ENCODE measurements at places on chromosomes 16 and 17. TPM values are rescaled to one million over a fixed set of nuclear protein-coding genes. Genes with fewer than 3 reads are reported as not detected.

DNA sequence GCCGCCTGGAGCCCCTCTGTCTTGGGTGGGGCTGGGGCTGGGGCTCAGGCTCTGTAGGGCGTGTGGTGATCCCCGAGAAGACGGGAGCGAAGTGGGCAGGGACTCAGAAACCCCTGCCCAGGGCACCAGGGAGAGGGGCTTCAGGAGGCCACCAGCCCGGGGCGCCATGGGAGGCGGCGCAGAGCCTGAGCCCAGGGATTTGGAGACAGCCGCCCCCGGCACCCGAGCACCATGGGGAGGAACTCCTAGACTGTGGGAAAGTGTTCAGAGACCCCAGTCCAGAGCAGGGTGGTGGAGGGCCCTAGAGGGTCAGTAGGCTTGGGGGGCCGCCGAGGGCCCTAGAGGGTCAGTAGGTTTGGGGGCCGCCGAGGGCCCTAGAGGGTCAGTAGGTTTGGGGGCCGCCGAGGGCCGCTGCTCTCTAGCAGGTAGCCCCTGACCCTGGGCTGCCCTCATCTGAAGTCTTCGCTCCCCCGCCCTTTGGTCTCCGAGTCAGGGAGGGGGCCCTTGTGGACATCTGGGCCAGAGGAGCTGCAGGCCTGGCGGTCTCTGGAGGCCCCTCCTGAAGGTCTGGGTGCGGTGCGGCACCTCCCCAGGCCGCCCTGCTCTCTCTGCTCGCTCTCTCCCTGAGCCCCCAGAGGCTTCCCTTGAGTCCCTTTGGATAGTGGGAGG, 734 bp downstream of the ARHGDIG start:
- DNase-seq: no peak
- H3K4me3 ChIP-seq: no peak overlapping the region
- peaks cover 3% of the 10 kb centered on the region for H3K27me3 ChIP-seq
- H3K27ac ChIP-seq: no peak overlapping the region

DNA sequence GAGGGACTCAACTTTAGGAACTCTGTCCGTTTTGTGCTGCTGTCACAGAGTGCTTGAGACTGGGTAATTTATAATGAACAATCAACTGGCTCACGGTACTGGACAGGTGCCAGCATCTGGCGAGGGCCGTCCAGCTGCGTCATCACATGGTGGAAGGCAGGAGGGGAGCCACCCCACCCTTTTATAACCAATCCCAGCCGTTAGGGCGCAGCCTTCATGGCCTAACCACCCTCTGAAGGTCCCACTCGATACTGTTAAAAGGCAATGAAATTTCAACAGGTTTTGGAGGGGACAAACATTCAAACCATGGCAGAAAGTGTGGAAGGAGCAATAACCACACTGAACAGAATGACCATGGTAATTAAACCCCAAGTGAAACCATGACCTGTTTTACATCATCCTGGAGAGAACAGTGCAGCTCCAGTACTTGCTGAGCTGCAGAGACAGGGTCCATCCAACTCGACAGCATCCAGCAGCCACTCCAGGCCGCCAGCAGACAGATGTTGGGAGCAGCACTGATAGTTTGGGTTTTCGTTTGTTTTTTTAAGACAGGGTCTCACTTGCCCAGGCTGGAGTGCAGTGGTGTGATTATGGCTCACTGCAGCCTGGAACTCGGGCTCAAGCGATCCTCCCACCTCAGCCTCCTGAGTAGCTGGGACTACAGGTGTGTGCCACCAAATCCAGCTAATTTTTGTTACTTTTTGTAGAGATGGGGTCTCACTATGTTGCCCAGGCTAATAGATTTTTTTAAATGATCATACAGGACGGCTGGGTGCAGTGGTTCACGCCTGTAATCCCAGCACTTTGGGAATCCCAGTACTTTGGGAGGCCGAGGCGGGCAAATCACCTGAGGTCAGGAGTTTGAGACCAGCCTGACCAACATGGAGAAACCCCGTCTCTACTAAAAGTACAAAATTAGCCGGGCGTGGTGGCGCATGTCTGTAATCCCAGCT, 11.0 kb downstream of the CHMP6 start:
- no peak overlapping the region for H3K27ac ChIP-seq
- DNase-seq: peak; percentile 78
- H3K4me1 ChIP-seq: peaks cover 8% of the 10 kb centered on the region

Gene PDILT
- not detected for total RNA-seq

Gene FOXC2
- total RNA-seq: not detected

DNA sequence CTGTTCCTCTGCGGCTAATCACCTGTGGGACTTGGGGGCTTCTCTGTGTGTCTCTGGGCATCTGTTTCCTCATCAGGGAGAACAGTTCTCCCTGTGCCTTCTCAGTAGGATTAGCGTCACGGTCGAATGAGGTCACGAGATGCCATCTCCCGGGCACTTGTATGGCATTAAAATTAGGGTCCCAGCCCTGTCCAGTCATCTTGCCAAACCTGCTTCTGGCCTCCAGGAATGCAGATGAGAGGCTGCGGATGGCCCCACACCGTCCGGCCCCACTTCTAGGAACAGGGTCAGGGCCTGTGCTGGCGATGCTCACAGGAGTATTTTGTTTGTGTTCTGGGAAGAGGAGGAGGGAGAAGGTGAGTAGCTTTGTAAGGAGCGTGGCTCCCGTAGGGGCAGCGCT, 58.5 kb downstream of the OR1D5 start:
- no peak for DNase-seq
- peak overlapping the region; percentile 90 for H3K27ac ChIP-seq
- H3K27me3 ChIP-seq: no peaks in the 10 kb centered on the region
- no peaks in the 10 kb centered on the region for H3K36me3 ChIP-seq

Gene BAHCC1
- 34.1 TPM for total RNA-seq

- no peak for DNase-seq
- peaks cover 38% of the 10 kb centered on the region for H3K4me1 ChIP-seq
- H3K4me3 ChIP-seq: peak overlapping the region; percentile 24
- H3K36me3 ChIP-seq: no peaks in the 10 kb centered on the region
- peak overlapping the region; percentile 98 for H3K27ac ChIP-seq
- no peaks in the 10 kb centered on the region for H3K27me3 ChIP-seq
Observed at GRCh38 chr17:78882540-78883088, 20.4 kb downstream of the CEP295NL start.

DNA sequence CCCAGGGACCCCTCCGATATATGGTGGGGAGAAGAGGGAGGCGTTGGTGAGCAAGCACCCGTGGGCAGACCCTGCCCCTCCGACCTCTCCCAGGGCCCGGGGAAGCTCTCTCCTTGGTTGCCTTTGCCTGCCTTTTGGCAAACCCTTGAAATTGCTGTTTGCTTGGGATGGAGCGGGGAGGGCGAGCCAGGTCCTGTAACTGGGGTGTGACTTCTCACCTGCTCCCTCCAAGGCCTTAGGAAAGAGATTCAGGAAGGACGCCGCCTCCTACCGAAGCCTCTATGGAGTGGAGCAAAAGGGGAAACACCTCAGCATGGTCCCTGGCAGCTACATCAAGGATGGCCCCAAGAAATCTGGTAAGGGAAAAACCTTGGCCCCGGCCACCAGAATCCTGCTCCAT, 4.6 kb downstream of the C16orf78 start:
- H3K36me3 ChIP-seq: no peaks in the 10 kb centered on the region
- H3K27ac ChIP-seq: no peak overlapping the region
- no peaks in the 10 kb centered on the region for H3K27me3 ChIP-seq
- H3K4me3 ChIP-seq: no peak overlapping the region
- no peaks in the 10 kb centered on the region for H3K4me1 ChIP-seq

DNA sequence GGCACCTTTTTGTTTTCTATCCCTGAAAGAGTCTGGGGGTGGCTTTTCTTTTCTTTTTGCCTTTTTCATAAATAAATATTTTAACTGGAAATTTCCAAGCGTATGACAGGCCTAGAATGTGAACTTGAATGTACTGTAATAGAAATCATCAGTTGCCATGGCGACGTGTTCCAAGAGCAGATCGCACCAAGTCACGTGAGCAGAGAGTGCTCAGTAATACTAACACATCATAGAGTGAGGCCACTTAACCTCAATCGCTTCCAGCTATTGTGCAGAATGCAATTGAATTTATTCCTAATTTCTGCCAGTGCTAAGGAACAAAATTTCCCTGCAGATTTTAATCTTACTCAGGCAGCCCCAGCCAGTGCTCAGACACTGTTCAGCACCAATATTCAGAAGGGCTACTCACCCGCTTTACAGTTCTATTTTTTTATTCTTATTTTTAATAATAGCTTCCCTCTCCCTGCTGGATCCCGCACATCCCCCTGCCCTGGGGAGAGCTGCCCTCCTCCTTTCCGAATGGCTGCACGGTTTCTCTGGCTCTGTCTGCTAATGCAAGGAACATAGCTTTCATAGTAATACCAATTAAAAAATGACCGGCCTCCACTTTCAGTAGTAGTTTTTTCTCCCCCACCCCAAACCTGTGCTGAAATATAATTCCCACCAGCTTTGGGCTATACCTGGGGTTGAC, 26.2 kb upstream of the PMFBP1 start:
- no peak for DNase-seq
- H3K36me3 ChIP-seq: no peaks in the 10 kb centered on the region
- no peak overlapping the region for H3K27ac ChIP-seq
- H3K4me3 ChIP-seq: no peak overlapping the region
- no peaks in the 10 kb centered on the region for H3K27me3 ChIP-seq

Gene SLC13A2
- not detected for total RNA-seq

Gene ULK2
- total RNA-seq: 25.9 TPM

DNA sequence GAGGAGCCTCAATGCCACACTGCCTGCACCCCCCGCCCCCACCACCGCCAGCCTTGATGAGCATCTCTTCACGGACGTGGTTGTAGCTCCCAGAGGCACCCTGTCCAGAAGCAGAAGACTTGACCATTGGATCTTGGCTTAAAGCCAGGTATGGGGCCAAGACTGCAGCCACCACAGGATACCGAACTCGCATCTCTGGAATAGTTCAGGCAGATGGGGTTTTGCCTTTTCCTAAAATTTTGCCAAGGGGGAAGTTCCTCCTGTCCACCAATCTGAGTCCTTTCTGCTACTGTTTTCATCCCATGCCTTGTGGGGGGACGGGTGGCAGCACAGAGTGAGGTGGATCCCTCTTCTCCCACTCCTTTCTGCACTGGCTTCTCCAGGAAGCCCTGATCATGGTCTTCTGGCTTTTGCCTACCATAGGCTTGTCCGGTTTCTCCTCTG, 939 bp downstream of the CORO6 start:
- DNase-seq: no peak
- H3K4me3 ChIP-seq: peak overlapping the region; percentile 47
- H3K27ac ChIP-seq: no peak overlapping the region
- H3K27me3 ChIP-seq: peaks cover 11% of the 10 kb centered on the region
- H3K4me1 ChIP-seq: peaks cover 14% of the 10 kb centered on the region
- no peaks in the 10 kb centered on the region for H3K36me3 ChIP-seq

DNA sequence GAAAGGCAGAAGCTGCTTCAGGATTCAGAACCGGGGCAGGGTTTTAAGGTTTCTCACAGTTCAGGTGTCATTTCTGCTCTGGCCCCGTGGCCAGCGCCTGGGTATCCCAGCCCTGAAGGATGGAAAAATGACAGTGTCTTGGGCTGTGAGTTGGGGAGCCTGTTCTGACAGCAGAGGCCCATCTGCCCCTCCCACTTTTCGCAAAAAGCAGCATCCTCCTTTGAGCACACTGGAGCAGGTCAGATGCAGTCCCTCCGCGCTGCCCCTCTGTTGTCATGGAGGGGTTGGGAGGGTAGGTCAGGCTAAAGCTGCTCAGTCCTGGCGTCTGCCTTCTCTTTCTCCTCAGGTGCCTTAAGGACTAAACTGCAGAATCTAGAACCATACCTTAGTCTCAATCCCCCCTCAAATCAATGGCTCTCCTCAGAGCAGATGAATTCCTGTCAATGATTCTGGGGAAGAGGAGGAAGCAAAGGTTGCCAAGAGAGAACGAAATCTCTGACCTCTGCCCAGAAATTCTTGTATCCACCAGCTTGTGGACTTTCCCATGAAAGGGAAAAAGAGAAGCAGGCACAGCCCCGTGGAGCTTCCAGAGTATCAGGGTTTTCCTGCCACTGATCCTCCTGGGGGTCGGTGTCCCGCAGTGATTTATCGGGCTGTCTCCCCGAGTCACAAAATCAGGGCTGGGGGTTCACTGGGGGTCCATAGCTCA, 7.3 kb downstream of the NEUROD2 start:
- no peak overlapping the region for H3K4me3 ChIP-seq
- H3K27me3 ChIP-seq: peaks cover 91% of the 10 kb centered on the region
- no peaks in the 10 kb centered on the region for H3K4me1 ChIP-seq
- no peak for DNase-seq
- no peak overlapping the region for H3K27ac ChIP-seq

GRCh38 chr17:75475851-75476250, 19.4 kb downstream of the TMEM94 start:
- H3K27me3 ChIP-seq: no peaks in the 10 kb centered on the region
- H3K36me3 ChIP-seq: no peaks in the 10 kb centered on the region
- peak overlapping the region; percentile 82 for H3K27ac ChIP-seq
- no peak overlapping the region for H3K4me3 ChIP-seq
- DNase-seq: peak; percentile 49

- H3K27me3 ChIP-seq: peaks cover 21% of the 10 kb centered on the region
- no peaks in the 10 kb centered on the region for H3K36me3 ChIP-seq
- no peak overlapping the region for H3K27ac ChIP-seq
- peak; percentile 15 for DNase-seq
Observed at GRCh38 chr17:13601322-13601775, 380 bp downstream of the HS3ST3A1 start.

Gene MEFV
- total RNA-seq: 0.21 TPM

Gene SRSF2
- total RNA-seq: 127 TPM

DNA sequence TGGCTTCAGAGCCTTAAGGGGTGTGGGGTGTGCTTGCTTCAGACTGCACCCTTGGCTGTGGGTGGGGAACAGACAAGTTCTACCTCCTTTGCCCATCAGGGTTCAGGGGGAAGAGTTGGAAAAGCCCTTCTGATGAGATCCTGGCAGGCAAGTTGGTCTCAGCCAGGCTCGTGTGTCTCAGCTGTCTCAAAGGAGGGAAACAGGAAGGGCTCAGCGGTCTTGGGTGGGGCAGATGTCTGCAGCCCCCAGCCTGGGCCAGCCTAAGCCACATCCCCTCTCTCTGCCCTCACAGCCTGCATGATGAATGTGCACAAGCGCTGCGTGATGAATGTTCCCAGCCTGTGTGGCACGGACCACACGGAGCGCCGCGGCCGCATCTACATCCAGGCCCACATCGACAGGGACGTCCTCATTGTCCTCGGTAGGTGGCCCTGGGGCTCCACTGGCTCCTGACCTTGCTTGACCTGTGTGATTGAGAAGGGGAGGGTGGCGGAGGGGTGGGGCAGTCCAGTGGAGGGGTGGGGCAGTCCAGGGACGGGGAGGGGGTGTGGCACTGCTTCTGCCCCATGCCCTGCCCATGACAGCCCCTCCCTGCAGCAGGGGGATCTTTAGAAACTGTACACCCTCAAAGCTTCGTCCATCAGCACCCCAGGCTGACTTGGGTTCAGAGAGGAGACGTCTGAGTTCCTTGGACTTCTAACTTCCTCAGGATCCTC, 199.5 kb downstream of the PRKCB start:
- no peaks in the 10 kb centered on the region for H3K4me1 ChIP-seq
- no peaks in the 10 kb centered on the region for H3K27me3 ChIP-seq
- H3K4me3 ChIP-seq: no peak overlapping the region
- no peaks in the 10 kb centered on the region for H3K36me3 ChIP-seq

DNA sequence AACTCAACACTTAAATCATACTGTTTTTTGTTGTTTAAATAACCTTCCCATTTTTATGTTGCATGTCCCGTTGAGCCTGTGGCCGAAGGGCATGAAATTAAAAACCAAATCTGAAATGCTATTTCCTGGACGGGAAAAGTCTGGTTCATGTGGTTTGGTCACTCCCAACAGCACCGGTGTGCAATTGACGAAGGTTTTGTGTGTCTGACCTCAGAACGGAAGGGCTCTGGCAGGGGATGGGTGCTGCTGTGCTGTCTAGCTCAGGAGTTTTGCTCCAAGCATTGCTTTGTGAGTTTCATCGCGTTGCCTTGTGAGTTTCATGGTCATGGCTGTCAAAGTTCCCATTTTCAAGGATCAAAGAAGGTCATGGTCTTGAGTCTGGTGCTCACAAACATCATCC, 363.3 kb downstream of the XYLT1 start:
- no peak overlapping the region for H3K27ac ChIP-seq
- DNase-seq: no peak
- no peaks in the 10 kb centered on the region for H3K4me1 ChIP-seq
- no peaks in the 10 kb centered on the region for H3K27me3 ChIP-seq
- no peaks in the 10 kb centered on the region for H3K36me3 ChIP-seq

Gene TRAF7
- total RNA-seq: 43.6 TPM
